Natural killer cell treated with Interleukin-12 subunit alpha and Interleukin-12 subunit beta and Interleukin-15 and Interleukin-18, amount 100 ng/mL, for 72 hours (primary cell): ENCODE measurements at places on chromosomes 16 and 17.
A peak's percentile ranks its signal among the peaks of the same experiment; 100 is the strongest.

DNA sequence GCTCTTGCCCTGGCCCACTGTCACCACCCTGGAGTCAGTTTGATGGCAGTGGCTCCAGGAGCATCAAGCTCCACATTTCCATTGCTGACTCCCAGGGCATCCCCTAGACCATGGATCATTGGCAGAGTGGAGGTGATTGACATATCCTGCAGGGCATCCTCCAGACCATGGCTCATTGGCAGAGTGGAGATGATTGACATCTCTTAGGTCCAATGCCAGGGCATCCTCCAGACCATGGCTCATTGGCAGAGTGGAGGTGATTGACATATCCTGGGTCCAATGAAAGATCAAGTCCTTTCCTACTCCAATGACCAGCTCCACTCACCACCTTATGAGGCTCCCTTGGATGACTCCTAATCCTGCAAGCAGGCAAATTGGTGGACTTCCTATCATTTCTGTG lies 174.3 kb upstream of the NLRP1 start:
- DNase-seq = no peak

- DNase-seq = peak; percentile 74
These were observed 2.8 kb upstream of the SOCS1 start for GRCh38 chr16:11258553-11259492.

GRCh38 chr17:56822725-56823124 lies 11.0 kb downstream of the C17orf67 start:
- no peak for DNase-seq

DNA sequence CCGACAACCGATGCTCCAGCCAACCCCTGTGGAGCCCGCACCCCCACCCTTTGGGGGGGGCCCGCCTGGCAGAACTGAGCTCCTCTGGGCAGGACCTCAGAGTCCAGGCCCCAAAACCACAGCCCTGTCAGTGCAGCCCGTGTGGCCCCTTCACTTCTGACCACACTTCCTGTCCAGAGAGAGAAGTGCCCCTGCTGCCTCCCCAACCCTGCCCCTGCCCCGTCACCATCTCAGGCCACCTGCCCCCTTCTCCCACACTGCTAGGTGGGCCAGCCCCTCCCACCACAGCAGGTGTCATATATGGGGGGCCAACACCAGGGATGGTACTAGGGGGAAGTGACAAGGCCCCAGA lies 17.9 kb downstream of the NGFR start:
- DNase-seq = peak; percentile 44

DNA sequence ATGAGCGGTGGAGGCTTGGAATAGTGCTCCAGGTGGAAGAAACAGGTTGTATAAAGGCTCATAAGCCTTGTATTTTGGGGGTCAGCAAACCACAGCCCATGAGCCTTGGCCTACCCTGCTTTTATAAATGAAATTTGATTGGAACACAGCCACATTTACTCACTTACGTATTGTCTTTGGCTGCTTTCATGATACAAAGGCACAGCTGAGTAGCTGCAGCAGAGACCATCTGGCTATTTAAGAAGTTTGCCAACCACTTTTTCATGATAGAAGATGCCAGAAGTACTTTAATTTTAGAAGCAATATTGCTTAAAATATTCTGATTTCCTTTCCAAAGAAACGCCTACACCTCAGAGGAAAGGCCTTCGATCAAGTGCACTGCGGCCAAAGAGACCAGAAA lies 73.8 kb downstream of the C17orf58 start:
- DNase-seq = no peak

- DNase-seq = peak; percentile 92
These were observed 15.7 kb downstream of the ADCY7 start for GRCh38 chr16:50282010-50282538.

DNA sequence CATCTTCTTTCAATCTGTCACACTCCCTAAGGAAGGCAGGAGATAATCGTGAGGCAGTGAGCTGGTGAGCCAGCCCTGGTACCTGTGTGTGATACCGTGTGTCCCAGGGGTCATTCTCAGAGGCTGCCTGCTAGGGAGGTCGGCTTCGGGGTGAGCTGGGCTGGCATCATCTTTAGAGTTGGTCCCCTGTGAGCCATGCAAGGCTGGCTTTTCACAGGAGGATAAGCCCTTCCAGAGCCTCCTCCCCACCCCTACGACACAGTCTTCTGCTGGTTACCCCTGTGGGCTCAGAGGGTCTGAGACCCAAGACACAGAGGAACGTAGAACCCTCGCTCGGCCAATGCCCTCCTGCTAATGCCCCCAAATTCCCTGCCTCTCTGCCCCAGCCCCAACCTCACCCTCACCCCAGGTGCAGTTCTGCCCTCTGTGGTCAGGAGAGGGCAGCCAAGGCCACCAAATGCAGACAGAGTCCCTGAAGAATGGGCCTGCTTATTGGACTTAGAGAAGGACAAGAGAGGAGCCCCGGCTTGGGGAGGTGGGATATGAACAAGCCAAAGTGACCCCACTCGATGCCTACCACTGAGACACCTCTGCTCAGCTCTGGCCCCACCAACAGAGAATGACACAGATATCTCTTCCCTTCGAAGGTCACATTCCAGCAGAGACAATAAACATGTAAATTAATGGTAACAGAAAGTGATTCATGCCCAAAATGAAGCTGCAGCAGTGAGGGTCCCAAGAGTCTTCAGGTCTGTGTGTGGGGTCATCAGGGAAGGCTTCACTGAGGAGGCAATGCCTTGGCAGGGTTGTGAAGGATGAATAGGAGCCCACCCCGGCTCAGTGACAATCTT lies 80.8 kb upstream of the CCL1 start:
- no peak for DNase-seq

- no peak for DNase-seq
These were observed 95.3 kb downstream of the CMIP start for GRCh38 chr16:81539759-81540472.

GRCh38 chr16:69188716-69189115 lies 1.8 kb downstream of the SNTB2 start:
- DNase-seq = no peak

DNA sequence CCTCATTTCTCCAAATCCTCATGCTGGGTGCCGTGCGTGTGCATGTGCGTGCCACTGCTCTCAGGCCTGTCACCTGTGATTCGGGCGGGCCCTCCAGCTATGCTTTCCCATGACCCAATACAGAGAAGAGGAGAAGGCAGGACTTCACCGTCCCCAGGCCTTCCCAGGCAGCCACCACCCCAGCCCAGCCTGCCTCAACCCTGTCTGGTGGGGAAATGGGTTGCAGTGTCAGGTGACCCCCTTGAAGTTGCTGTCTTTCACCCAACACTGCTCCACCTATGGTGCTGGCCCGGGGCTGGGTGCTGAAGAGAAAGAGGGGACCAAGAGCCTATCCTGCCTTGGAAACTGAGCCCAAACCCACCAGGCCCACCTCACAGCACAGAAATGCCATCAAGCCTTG lies 94.7 kb downstream of the GOSR1 start:
- DNase-seq = no peak

DNA sequence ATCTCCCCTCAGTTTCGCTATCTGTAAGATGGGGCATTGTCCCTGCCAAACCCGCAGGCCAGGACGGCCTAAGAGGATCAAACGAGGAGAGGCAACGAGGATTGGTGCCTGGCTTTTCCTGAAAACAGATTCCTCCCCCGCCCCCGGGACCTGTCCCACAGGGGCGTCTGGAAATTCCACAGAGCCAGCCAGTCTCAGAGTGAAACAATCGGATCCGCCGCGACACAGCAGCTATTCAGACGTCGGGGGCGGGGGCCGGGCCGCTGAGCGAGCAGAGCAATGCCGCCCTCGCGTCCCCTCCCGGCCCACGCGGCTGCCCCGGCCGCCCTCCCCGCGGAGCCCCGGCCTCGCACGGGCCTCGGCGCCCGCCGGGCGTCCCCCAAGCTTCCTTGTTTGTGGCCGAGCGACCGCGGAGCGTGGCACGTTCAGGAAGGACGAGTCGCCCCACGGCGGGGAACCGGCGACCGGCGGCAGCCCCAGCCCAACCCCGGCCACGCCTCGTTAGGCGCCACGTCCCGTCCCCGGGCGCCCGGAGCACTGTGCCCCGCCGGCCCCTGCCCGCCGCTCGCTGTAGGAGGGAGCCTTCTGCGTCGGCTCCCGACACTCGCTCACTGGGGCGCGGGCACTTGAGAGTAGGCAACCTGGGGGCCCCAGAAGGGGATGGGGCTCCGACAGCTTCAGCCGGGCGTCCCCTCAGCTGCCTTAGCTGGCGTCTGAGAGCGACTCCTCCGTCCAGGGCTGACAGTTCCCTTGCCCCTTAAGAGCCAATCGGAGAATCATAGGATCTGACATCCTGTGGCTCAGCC lies 29.6 kb upstream of the PHOSPHO1 start:
- DNase-seq = peak; percentile 74

DNA sequence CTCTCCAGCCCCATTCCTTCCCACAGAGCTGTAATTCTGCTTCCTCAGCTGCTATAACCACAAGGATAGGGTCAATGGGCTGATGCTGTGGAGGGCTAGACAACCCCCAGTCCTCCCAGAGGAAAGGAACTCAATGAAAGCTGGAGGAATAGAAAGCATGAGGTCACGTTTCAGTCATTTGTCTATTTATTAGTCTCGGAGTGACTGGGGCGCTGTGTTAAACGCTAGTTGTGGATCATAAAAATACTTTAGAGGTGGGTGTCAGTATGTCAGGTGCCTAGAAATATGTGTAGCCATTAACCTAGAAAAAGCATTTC lies 787 bp upstream of the CCL3L1 start:
- no peak for DNase-seq

DNA sequence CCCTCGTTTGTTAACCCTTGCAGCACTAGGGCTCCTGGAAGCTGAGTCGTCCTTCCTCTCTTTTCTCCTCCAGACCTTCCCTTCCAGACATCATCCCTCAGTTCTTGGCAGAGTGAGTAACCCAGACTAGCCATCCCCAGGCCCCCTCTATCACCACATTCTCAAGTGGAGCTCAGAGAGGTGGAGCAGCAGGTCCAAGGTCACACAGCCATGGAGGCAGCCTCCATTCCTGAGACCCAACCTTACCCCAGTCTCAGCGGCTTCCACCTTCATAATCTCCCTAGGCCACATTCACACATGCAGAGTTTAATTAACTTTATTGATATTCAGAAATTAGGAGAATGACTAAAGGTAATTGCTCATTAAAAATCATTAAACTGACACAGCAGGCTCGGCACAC lies 3.0 kb downstream of the SEZ6 start:
- no peak for DNase-seq

GRCh38 chr17:1055751-1056645 lies 59.1 kb downstream of the TIMM22 start:
- peak; percentile 64 for DNase-seq

GRCh38 chr17:11707586-11707985 lies 109.3 kb downstream of the DNAH9 start:
- DNase-seq = no peak

DNA sequence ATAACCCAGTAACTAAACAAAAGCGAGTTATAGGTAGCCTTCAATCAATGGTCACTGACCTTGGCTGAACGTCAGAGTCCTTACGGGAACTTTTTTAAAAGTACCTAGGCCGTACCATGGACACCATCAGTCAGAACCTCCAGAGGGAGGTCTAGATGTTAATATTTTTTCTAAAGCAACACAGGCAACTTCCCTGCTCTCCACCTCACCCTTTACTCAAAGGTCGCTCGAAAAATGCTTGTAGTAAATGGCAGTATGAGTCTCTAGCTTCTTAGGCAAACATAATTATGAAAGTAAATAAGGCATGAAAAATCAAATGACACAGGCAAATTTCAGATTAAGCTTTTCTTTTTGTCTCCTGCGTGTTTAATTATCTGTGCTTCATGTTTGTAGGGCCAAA lies 82.1 kb downstream of the SLC39A11 start:
- no peak for DNase-seq

GRCh38 chr16:5616841-5617240 lies 519.2 kb upstream of the EEF2KMT start:
- DNase-seq = no peak

DNA sequence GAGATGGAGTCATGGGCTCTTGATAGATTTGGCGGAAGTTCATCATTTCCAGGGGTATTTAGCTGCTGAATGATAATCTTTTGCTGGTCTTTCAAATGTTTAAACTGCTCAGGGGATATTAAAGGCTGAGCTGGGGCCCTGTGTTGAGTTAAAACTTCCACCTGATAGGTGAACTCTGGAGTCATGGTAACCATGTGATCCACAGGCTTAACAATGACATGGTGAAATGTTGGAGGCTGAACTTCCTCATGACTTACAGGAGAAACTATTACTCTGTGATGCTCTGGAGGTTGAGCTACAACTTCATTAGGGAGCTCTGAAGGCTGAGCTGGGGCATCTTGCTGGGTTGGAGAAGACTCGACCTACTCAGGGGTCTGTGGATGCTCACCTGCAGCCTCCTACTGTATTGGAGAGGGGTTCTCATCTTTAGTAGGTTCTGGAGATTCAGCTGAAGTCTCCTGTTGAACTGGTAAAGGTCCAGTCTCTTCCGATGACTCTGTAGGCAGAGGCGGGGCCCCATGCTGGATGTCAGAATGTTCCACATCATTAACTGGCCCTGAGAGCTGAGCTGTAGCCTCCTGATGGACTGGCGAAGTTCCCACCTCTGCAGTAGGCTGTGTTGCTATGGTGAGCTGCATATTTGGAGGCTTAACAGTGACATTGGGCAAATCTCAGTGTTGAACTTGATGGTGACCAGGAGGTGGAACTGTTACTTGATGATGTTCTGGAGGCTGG lies 24.2 kb downstream of the RDM1 start:
- no peak for DNase-seq

GRCh38 chr17:38464723-38465390 lies 36.6 kb downstream of the ARHGAP23 start:
- DNase-seq = no peak

- DNase-seq = no peak
These were observed 21.7 kb downstream of the CENPX start for GRCh38 chr17:82000803-82001570.

DNA sequence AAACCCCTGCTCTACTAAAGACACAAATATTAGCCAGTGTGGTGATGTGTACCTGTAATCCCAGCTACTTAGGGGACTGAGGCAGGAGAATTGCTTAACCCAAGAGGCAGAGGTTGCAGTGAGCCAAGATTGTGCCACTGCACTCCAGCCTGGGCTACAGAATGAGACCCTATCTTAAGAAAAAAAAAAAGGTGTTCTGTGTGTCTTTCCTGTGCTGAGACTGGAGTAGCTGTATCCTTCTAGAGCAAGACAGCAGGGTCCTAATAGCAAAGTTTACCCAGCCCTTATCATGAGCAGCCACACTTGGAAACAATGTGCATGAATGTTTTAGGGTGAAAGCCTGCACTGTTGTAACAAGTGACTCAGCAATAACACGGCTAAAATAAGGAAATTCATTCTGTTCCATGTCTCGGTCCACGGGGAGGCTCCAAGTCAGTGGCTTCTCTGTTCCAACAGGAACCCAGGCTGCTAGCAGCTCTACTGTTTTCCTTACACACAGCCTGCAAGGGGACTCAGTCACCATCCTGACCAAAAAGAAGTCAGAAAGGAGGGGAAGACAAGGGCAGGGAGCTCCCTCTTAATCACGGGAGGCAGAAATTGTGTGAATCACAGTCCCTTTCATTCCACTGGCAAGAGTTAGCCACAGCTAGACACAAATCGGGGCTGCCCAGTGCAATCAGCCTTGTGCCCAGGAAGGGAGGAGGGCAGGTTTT lies 7.1 kb upstream of the SLC5A11 start:
- DNase-seq = no peak

- DNase-seq = no peak
These were observed 451.5 kb upstream of the HSBP1 start for GRCh38 chr16:83356266-83356665.

GRCh38 chr17:49290690-49291359 lies 60.2 kb upstream of the PHOSPHO1 start:
- no peak for DNase-seq
